NCI-H446 (cell line): ENCODE measurements at places on chromosomes 7 and 10.

DNA sequence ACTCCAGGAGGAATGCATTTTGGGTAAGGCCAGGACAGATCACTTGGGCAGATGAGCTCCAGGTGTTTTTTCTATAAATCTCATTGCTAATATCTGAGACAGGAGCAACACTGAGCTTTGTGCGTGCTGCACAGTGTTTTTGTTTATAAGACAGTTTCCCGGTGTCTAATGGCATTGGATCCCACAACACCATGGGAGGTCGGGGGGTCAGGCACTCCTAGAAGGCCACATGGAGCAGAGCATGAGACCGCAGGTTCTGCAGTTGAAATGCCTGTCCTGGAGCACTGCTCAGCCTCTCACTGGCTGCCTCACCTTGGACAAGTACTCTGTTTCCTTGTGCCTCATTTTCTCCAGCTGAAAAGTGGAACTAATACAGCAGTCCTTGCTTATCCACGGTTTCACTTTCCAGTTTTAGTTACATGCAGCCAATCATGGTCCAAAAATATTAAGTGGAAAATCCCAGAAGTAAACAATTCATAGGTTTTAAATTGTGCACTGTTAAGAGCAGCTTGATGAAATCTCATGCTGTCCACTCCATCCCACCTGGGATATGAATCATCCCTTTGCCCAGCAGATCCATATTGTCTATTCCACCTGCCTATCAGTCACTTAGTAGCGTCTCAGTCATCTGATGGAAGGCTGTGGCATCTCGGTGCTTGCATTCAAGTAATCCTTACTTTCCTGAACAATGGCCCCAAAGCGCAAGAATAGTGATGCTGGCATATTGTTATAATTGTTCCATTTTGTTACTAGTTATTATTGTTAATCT, 35.2 kb downstream of the ATXN7L1 start:
- DNase-seq, result no peak

- DNase-seq, result no peak
Observed at GRCh38 chr7:131826960-131827359, 270.5 kb upstream of the PODXL start.

- DNase-seq, result no peak
Observed at GRCh38 chr10:103910442-103911012, 7.5 kb downstream of the STN1 start.

DNA sequence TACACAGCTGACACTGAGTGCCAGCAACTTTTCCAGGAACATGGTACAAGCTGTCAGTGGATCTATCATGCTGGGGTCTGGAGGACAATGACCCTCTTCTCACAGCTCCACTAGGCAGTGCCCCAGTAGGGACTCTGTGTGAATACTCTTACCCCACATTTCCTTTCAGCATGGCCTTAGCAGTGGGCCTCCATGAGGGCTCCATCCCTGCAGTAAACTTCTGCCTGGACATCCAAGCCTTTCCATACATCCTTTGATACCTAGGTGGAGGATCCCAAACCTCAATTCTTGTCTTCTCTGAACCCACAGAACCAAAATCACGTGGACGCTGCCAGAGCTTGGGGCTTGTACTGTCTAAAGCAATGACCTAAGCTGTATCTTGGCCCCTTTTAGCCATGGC, 116.8 kb downstream of the IQUB start:
- DNase-seq, result no peak

GRCh38 chr7:133502498-133502897, 249.6 kb downstream of the EXOC4 start:
- DNase-seq, result no peak

GRCh38 chr7:87216701-87217508, 2.6 kb downstream of the TMEM243 start:
- DNase-seq, result no peak

DNA sequence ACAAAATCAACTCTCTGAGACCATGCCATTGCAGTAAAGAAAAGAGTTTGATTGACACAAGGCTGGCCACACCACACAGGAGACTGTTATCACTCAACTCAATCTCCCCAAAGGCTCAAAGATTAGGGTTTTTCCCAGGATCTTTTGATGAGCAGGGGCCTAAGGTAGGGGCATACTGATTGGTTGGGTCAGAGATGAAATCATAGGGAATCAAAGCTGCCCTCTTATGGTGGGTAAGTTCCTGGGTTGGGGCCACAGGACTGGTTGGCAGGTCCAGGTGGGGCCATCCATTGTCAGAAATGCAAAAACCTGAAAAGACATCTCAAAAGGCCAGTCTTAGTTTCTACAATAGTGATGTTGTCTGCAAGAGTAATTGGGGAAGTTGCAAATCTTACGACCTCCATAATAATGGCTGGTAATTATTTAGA, 91.6 kb downstream of the AKR1D1 start:
- no peak for DNase-seq

DNA sequence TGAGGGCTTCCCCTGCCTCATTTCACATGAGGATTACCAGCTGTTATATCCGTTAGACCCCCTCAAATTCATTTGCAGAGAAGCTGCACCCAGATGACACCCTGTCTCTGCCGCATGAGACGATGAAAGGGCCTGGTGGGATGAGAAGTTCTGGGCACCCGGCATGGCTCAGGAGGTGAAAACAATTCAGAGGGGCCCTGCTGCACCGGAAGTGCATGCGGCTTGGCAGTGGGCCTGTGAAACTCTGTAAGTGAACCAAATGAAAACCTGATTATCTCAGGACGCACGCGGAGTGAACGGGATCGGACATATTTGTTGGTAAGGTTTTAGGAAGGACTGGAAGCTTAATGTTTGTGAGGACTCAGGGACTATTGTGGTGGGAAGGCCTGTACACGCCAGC, 511.2 kb downstream of the TCERG1L start:
- DNase-seq, result no peak

DNA sequence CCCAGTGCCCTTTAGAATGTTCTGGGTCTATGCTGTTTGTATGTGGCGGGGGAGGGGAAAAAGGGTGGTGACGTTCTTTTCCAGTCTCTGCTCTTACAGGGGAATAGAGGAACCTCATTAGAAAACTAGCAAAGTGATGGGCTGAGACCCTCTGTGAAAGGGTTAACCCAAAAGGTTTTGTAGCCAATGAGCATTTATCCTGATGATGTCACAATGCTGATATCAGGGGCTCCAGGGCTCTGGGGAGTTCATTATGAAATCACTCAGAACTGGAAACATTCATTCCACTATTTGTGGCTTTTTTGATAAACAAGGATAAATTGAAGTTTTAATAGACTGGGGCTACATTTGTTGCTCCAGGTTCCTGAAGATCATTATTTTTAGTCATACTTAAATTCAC, 71.7 kb downstream of the ARID5B start:
- DNase-seq, result no peak

DNA sequence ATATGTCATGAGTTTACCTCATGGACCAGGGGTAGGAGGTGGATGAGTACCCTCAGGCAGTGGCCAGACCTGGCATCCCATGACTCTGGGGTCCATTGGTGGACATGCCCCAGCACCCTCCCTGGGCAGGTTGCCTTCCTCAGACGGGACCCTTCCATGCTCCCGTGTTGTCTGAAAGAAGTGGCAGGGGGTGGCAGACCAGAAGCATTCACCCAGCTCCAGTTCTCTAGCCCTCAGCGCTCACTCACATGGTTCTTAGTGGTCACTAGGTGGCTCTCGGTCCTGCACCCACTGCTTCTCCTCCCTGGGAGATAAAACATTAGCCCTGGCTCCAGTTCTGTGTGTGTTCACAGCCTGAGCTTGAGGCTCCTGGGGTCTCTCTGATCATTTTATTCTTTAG, 6.0 kb downstream of the RBP3 start:
- no peak for DNase-seq

DNA sequence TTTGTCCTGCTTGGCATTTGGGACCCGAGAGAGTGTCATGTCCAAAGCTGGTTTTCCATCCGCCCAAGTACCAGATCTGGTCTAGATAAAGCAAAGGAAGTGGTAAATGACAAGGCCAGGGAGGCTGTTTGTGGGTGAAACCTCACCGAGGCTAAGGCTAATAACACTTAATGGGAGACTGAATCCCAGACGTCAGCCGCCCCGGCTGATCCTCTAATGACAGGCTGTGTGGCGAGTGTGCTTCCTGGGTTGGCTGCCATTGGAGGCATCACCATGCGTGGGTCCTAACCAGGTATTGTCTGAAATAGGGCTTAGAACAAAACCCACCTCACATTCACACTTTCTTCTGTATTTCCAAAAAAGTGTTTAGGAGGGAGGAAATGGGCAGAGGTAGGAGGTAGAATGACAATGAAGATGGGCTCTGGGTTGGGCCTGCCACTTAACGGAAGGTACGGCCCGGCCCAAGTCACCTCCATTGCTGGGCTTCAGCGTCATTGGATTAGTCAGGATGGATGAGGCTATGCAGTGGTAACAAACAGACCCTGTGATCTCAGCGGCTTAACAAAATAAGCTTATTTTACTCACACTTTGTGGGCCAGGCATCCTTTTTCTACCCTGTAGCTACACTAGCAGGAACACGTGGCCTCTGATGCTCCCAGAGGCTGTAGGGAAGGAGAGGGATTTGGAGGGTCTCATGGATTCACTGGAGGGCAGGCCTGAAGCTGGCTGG, 59.7 kb downstream of the PROSER2 start:
- no peak for DNase-seq

GRCh38 chr10:11425676-11426075, 185.8 kb downstream of the USP6NL start:
- DNase-seq, result no peak
